Right lobe of liver (tissue), 6 donors: ENCODE measurements at places on chromosomes 13 and 19. TPM values are rescaled to one million over a fixed set of nuclear protein-coding genes. Genes with fewer than 3 reads are reported as not detected.

DNA sequence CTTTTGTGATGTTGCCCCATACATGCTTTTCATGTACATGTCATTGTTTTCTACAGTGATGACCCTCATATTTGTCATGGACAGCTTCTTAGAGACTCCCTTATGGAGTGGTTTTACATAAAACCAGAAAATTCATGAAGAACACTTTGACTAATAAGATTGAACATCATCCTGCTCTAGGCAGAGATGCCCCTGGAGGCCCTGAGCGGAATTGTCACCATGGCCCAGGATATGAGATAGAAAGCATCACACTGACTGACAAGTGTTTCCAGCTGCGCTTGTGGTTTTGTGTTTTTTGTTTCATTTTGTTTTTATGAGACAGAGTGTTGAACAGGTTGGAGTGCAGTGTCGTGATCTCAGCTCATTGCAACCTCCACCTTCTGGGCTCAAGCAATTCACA is 22.2 kb downstream of the ZNF701 start:
- DNase-seq = no peak
- no peaks in the 10 kb centered on the region for H3K4me1 ChIP-seq
- H3K27me3 ChIP-seq = no peaks in the 10 kb centered on the region
- no peaks in the 10 kb centered on the region for H3K36me3 ChIP-seq
- H3K4me3 ChIP-seq = no peak overlapping the region
- no peak overlapping the region for H3K27ac ChIP-seq

- H3K36me3 ChIP-seq = peaks cover 79% of the 10 kb centered on the region
- H3K4me3 ChIP-seq = no peak overlapping the region
- DNase-seq = no peak
- H3K27ac ChIP-seq = no peak overlapping the region
- no peaks in the 10 kb centered on the region for H3K27me3 ChIP-seq
Measured at GRCh38 chr19:45827459-45828093, 12.5 kb upstream of the RSPH6A start.

DNA sequence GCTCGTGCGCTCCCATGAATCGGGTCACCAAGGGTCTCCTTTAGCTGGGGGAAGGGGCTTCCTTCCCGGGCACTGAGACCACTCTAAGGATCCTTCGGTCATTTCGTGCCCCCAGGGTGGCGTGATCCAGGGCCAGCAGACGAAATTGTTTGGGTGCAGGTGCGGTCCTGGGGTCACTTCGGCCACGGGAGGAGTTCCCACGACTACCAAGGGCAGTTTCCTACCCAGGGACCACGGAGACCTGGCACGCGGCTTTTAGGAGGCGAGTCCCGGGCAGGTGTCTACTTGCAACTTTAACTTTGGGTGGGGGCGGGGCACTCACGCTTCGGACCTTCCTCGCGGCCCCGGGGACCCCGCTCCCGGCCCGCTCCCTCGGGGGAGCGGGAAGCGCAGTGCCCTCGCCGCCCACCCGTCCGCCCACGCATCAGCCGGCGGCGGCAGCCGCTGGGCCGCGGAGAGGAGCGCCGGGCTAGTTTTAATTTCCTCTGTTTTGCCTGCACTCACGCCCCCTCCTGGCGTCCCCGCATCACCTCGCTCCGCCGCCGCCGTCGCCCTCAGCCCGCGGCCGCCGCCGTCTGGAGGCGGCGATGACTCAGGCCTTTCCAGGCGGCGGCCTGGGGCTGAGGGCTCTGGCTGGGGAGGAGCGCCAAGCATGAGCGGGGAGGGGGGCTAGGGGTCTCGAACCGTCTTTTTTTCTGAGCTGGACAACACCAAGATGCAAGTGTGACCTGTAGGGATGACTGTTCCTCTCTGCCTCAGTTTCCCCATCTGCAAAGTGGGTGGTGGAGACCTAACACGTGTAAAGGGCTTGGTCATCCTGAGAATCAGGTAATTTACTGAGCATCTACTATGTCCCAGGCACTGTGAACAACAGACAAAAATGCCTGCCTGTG is 21.8 kb downstream of the OLFM2 start:
- H3K27me3 ChIP-seq = no peaks in the 10 kb centered on the region
- H3K36me3 ChIP-seq = no peaks in the 10 kb centered on the region
- H3K27ac ChIP-seq = no peak overlapping the region
- peak; percentile 60 for DNase-seq
- peak overlapping the region; percentile 38 for H3K4me3 ChIP-seq

- H3K27ac ChIP-seq = no peak overlapping the region
- no peaks in the 10 kb centered on the region for H3K36me3 ChIP-seq
- H3K27me3 ChIP-seq = no peaks in the 10 kb centered on the region
- no peak for DNase-seq
Measured at GRCh38 chr13:23558675-23559536, 11.3 kb upstream of the TNFRSF19 start.

DNA sequence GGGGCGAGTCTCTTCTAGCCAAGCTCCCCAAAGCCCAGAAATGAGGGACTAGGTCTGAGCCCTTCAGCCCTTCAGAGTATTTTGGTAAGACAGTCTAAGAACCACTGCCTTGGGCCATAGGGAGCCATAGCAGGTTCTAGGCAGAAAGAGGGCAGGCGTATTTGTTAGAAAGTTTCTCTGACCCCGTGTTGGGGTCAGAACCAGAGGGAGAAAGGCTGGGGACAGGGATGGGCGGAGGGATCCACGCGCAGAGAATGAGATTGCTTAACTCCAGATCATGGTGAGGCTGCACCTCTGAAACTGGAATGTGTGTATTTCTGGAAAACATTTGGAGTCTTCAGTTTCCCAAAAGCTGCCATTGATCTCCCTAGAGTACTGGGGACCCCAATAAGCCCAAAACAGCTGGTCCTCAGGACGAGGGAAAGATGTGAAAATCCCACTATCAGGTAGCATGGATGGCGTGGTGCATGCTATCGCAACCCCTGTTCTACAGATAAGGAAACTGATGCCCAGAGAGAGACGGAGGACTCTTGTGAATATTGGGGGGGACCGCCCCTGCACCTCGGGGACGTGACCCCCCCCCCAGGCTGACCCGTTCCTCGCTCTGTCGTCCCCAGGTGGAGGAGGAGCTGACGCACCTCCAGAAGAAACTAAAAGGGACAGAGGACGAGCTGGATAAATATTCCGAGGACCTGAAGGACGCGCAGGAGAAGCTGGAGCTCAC is 703 bp upstream of the TPM4 start:
- no peak for DNase-seq
- no peaks in the 10 kb centered on the region for H3K27me3 ChIP-seq
- H3K36me3 ChIP-seq = no peaks in the 10 kb centered on the region
- H3K27ac ChIP-seq = peak overlapping the region; percentile 64

DNA sequence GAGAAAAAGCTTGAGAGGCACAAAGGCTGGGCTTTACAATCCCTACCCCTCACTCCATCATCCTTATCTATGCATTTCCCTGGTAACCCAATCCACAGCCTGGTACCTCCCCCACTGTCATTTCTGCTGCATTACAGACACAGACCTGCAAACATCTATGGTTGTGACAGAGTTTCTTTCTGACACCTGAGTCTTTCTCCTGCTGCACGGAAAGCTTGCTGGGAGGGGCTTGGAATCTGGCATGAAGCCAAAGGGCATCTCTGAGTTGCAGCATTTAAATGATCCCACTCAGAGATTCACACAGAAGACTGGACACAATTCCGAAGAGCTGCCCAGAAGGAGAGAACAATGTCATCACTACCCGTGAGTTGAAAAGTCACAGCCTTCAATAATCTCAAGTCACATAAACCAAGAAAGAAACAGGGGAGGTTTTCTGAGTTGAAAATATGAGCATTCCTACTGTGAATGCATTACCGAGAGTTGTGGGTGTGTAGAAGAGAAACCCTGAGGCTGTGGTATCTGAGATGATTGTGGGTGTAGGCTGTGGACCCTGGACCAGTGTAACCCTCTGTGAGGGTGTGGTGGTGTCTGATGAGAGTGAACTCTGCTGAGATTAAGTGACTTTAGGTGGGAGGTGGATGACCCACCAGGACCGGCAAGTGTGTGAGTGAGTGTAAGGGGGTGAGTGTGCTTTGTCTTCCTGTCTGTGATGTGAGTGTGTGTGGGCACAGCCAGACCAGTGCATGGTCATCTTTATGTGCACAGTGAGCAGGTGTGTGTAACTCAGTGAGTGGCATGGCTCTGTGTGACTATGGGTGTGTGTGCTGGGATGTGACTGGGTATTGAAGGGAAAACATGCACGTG is at the start of gene LGALS14:
Gene LGALS14 (plus strand): TSS at position 301 of the 864 bp plus-strand sequence. CDS start 48 bp downstream, at position 349.
- H3K4me1 ChIP-seq = no peaks in the 10 kb centered on the region
- no peaks in the 10 kb centered on the region for H3K27me3 ChIP-seq
- no peak within 1 kb of the TSS for H3K4me3 ChIP-seq
- H3K36me3 ChIP-seq = no peaks in the 10 kb centered on the region
- DNase-seq = no peak

DNA sequence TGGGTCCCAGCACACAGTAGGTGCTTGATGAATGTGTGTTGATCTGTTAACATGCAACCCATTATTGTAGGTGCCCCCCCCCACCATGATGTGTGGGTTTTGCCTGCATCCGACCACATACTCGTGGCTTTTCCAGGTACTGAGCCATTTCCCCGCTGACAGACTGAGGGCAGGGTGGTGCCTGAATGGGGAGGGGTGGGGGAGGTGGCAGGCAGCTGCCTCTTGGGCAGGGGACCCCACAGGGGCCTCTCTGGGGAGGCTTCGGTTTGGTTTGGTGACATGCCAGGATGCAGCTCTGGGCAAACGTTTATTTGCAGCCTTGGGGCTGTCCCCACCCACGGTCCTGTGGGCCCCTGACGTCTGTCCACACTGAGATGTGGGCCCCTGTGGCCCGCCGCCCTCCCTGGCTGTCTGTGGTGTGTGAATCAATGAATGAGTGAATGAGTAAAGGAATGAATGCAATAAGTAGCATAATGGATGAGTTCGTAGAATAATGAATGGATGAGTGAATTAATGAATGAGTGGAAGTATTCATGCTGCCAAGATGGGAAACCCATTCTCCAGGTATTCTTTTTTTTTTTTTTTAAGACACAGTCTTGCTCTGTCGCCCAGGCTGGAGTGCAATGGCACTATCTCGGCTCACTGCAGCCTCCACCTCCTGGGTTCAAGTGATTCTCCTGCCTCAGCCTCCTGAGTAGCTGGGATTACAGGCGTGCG is 9.0 kb upstream of the JUND start:
- H3K27me3 ChIP-seq = no peaks in the 10 kb centered on the region
- peak overlapping the region; percentile 99 for H3K27ac ChIP-seq
- H3K4me1 ChIP-seq = peaks cover 13% of the 10 kb centered on the region
- H3K4me3 ChIP-seq = no peak overlapping the region
- no peak for DNase-seq

- DNase-seq = peak; percentile 13
- no peaks in the 10 kb centered on the region for H3K27me3 ChIP-seq
- no peak overlapping the region for H3K4me3 ChIP-seq
- no peak overlapping the region for H3K27ac ChIP-seq
- H3K36me3 ChIP-seq = no peaks in the 10 kb centered on the region
- H3K4me1 ChIP-seq = no peaks in the 10 kb centered on the region
Measured at GRCh38 chr19:41699968-41700323, 8.5 kb upstream of the CEACAM5 start.

DNA sequence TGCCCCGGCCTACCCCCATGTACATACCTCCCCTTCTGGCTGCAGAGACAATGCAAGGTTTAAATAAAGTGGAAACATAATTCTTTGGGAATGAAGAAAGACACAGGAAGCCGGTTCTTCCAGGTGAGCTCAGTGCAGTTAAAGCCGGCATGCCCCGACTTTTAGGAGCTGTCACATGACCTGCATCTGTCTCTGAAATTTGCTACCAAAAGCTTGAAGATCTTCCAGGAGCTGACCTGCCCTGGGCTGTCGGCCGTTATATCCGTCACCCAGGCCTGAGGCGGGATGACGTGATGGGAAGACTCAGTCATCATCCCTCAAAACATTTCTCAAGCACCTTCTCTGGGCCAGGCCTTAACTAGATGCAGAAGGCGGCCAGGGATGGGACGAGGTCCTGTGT is 10.3 kb downstream of the RAB8A start:
- no peaks in the 10 kb centered on the region for H3K27me3 ChIP-seq
- no peak overlapping the region for H3K27ac ChIP-seq
- peaks cover 50% of the 10 kb centered on the region for H3K36me3 ChIP-seq
- H3K4me3 ChIP-seq = no peak overlapping the region

GRCh38 chr13:23754506-23754905 is 134.7 kb downstream of the MIPEP start:
- H3K36me3 ChIP-seq = no peaks in the 10 kb centered on the region
- no peaks in the 10 kb centered on the region for H3K27me3 ChIP-seq
- H3K4me3 ChIP-seq = no peak overlapping the region
- H3K4me1 ChIP-seq = no peaks in the 10 kb centered on the region
- DNase-seq = no peak

DNA sequence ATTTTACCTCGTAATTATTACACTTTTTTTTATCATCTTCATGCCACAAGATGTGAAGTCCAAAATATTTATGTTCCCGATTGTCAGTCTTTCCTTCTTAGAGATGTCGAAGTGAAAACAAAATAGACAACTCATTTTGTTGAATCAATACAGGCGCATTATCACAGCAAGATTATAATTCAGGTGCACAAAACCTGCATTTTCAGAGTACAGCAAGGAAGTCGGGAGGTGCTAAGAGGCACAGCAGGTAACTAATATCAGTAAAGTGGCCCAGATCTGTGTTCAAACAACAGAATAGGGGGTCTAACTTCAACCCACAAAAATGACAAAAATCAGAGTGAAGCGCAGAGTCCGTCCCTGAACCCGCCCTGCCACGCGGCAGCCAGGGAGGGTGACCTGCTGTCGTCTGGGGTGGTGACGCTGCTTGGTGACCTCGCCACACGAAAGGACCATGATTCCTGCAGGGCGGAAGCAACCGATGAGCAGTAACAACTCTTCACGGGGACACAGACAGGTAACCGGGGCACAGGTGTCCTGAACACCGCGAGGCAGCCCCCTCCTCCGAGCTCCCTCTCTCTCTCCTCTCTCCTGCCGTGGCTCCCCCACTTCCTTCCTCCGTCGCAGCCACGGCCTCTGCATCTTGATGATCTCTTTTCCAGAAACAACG is 50.9 kb upstream of the SPACA7 start:
- no peaks in the 10 kb centered on the region for H3K4me1 ChIP-seq
- no peak overlapping the region for H3K4me3 ChIP-seq
- no peak overlapping the region for H3K27ac ChIP-seq
- DNase-seq = no peak

GRCh38 chr13:57114945-57115344 is 25.8 kb upstream of the PRR20A start:
- no peaks in the 10 kb centered on the region for H3K4me1 ChIP-seq
- no peak overlapping the region for H3K4me3 ChIP-seq
- H3K27me3 ChIP-seq = no peaks in the 10 kb centered on the region
- H3K36me3 ChIP-seq = no peaks in the 10 kb centered on the region

GRCh38 chr13:85332615-85333014 is 466.6 kb downstream of the SLITRK6 start:
- no peak for DNase-seq
- no peaks in the 10 kb centered on the region for H3K27me3 ChIP-seq
- H3K4me1 ChIP-seq = no peaks in the 10 kb centered on the region
- no peaks in the 10 kb centered on the region for H3K36me3 ChIP-seq
- no peak overlapping the region for H3K4me3 ChIP-seq

Gene WDR87
- total RNA-seq = not detected

Gene MADCAM1
- total RNA-seq = 0.21 TPM

Gene ANKLE1
- total RNA-seq = 0.37 TPM

Gene PPM1N
- 0.37 TPM for total RNA-seq

Gene IGFL3
- total RNA-seq = not detected

Gene ZSCAN5C
- not detected for total RNA-seq

Gene LAIR1
- total RNA-seq = 5.2 TPM

Gene TSKS
- not detected for total RNA-seq

Gene CDX2
- not detected for total RNA-seq

Gene KCNN1
- total RNA-seq = not detected

Gene MYO16
- 1.2 TPM for total RNA-seq
